ENCODE measurements at places on chromosomes 5 and 9. TPM values are rescaled to one million over a fixed set of nuclear protein-coding genes. Genes with fewer than 3 reads are reported as not detected.

The PCDHB8 gene
- 2.6 TPM for total RNA-seq

- DNase-seq: no peak
- H3K27ac ChIP-seq: peak overlapping the region; percentile 11
- peaks cover 35% of the 10 kb centered on the region for H3K4me1 ChIP-seq
- H3K4me3 ChIP-seq: peak overlapping the region; percentile 65
- H3K27me3 ChIP-seq: peaks cover 31% of the 10 kb centered on the region
Observed at GRCh38 chr5:139394123-139394653, 716 bp downstream of the PROB1 start.

DNA sequence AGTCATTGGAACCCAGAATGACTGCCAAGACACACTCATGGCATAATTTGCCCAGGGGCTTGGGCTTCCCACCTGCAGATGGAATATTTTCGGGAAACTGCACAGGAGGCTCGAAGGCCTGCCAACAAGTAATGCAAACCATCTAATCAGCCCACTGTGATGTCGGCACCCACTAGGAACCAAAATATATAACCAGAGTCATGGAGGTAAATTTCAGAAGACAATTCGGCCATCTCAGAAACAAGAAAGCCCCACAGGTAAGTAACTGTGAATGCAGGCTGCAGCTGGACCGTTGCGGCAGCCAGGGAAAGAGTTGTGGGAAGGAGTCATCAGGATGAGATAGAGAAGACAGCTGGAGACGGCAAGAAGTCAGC, 264.4 kb downstream of the SYK start:
- no peak overlapping the region for H3K27ac ChIP-seq
- no peaks in the 10 kb centered on the region for H3K27me3 ChIP-seq
- H3K36me3 ChIP-seq: no peaks in the 10 kb centered on the region
- no peak for DNase-seq
- no peak overlapping the region for H3K4me3 ChIP-seq
- peaks cover 15% of the 10 kb centered on the region for H3K4me1 ChIP-seq

GRCh38 chr5:10289991-10290390, 17.7 kb downstream of the CMBL start:
- H3K27me3 ChIP-seq: no peaks in the 10 kb centered on the region
- no peak overlapping the region for H3K4me3 ChIP-seq
- no peak overlapping the region for H3K27ac ChIP-seq
- H3K4me1 ChIP-seq: peaks cover 12% of the 10 kb centered on the region
- peaks cover 3% of the 10 kb centered on the region for H3K36me3 ChIP-seq

The COL15A1 gene
- 8.0 TPM for total RNA-seq

DNA sequence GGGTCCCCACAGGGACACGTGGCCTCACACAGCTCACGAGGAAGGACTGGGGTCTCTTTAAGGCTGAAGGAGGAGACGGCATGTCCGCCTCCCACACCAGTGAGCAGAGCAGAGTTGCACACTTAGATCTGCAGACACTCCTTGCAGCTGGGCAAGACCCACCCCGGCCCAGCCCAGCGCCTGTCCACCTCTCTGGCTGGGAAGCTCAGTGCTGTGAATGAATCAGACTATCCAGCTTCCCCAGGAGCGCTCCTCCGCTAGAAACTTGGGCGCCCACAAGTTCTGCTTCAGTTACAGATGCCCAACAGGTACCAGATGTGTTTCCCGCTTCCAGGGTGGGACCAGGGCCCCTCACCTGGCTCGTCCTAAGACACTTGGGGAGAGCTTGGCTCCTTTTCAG, 78.9 kb downstream of the NSUN2 start:
- DNase-seq: no peak
- H3K27me3 ChIP-seq: peaks cover 11% of the 10 kb centered on the region
- H3K4me3 ChIP-seq: no peak overlapping the region
- no peaks in the 10 kb centered on the region for H3K4me1 ChIP-seq
- no peak overlapping the region for H3K27ac ChIP-seq
- no peaks in the 10 kb centered on the region for H3K36me3 ChIP-seq

The GLDC gene
- 0.77 TPM for total RNA-seq

GRCh38 chr5:144203750-144204596, 33.3 kb downstream of the KCTD16 start:
- no peak overlapping the region for H3K27ac ChIP-seq
- H3K27me3 ChIP-seq: peaks cover 46% of the 10 kb centered on the region
- no peaks in the 10 kb centered on the region for H3K4me1 ChIP-seq
- no peak for DNase-seq
- no peaks in the 10 kb centered on the region for H3K36me3 ChIP-seq
- H3K4me3 ChIP-seq: no peak overlapping the region

The ANKRD34B gene
- total RNA-seq: 0.30 TPM

The ATOSB gene
- 20.3 TPM for total RNA-seq

GRCh38 chr5:73796164-73797131, 170.5 kb downstream of the ARHGEF28 start:
- no peak overlapping the region for H3K4me3 ChIP-seq
- peak overlapping the region; percentile 46 for H3K27ac ChIP-seq
- peak; percentile 63 for DNase-seq
- peaks cover 15% of the 10 kb centered on the region for H3K4me1 ChIP-seq

The PAPPA gene
- total RNA-seq: 2.2 TPM

- H3K27me3 ChIP-seq: no peaks in the 10 kb centered on the region
- H3K4me1 ChIP-seq: no peaks in the 10 kb centered on the region
- no peaks in the 10 kb centered on the region for H3K36me3 ChIP-seq
- no peak overlapping the region for H3K27ac ChIP-seq
Observed at GRCh38 chr5:106094839-106095238, 1575.9 kb downstream of the EFNA5 start.

The FBP2 gene
- total RNA-seq: not detected

- H3K4me1 ChIP-seq: peaks cover 11% of the 10 kb centered on the region
- H3K27me3 ChIP-seq: no peaks in the 10 kb centered on the region
- no peak overlapping the region for H3K27ac ChIP-seq
- H3K4me3 ChIP-seq: no peak overlapping the region
- DNase-seq: no peak
- no peaks in the 10 kb centered on the region for H3K36me3 ChIP-seq
Observed at GRCh38 chr9:3337515-3338225, 188.1 kb downstream of the RFX3 start.

GRCh38 chr9:90053027-90053426, 448.2 kb downstream of the GADD45G start:
- no peak for DNase-seq
- no peaks in the 10 kb centered on the region for H3K4me1 ChIP-seq
- H3K27ac ChIP-seq: no peak overlapping the region
- no peaks in the 10 kb centered on the region for H3K36me3 ChIP-seq
- H3K27me3 ChIP-seq: no peaks in the 10 kb centered on the region
- no peak overlapping the region for H3K4me3 ChIP-seq

DNA sequence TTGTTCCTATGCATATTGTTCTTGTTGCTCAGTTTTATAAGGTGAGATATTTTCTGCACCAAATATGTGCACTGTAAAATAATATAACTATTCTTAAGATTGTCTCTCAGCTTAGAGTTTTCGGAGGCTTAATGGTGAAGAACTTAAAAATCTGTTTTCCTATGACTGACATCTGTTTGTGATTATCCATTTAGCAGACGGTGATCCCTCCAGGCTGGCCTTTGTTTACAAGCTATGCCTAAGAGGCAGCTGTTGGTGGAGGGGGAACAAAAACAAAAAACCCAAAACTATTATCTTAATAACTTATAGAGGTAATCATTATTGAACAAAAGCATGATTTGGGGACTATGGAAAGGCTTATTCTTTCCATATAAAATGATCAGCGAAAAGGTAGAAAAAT, 658 bp downstream of the PDCD1LG2 start:
- H3K27ac ChIP-seq: peak overlapping the region; percentile 72
- no peaks in the 10 kb centered on the region for H3K27me3 ChIP-seq
- H3K4me1 ChIP-seq: peaks cover 24% of the 10 kb centered on the region
- peak overlapping the region; percentile 47 for H3K4me3 ChIP-seq

GRCh38 chr5:133234911-133235310, 183.1 kb downstream of the HSPA4 start:
- H3K27me3 ChIP-seq: no peaks in the 10 kb centered on the region
- H3K27ac ChIP-seq: no peak overlapping the region
- no peak for DNase-seq
- no peak overlapping the region for H3K4me3 ChIP-seq
- no peaks in the 10 kb centered on the region for H3K4me1 ChIP-seq

The KCNV2 gene
- not detected for total RNA-seq

- H3K4me3 ChIP-seq: no peak overlapping the region
- no peaks in the 10 kb centered on the region for H3K4me1 ChIP-seq
- no peak for DNase-seq
- H3K27ac ChIP-seq: no peak overlapping the region
- H3K36me3 ChIP-seq: no peaks in the 10 kb centered on the region
- no peaks in the 10 kb centered on the region for H3K27me3 ChIP-seq
Observed at GRCh38 chr5:64978546-64978945, 209.8 kb downstream of the CWC27 start.

The FAM219A gene
- total RNA-seq: 24.5 TPM

DNA sequence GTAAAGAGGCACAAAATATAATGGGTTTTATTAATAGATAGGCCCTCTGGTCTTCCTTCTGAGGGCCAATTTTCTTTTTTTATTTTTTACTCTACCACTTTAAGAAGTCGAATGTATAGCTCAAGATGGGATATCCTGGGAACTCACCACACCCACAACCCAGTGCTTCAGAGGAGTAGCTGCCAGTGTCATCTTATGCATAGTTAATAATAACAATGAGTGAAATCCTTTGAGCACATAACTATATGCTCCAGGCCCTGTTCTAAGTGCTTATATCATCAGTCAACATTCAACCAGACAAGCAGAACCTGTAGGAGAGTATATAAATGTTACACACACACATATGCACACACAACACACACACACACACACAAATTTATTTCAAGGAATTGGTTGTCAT, 150.3 kb upstream of the ACTBL2 start:
- no peak overlapping the region for H3K4me3 ChIP-seq
- no peaks in the 10 kb centered on the region for H3K27me3 ChIP-seq
- H3K36me3 ChIP-seq: no peaks in the 10 kb centered on the region
- no peak for DNase-seq

Data from lower lobe of right lung (tissue), 2 donors.